ENCODE measurements at places on chromosomes 12 and 14.

DNA sequence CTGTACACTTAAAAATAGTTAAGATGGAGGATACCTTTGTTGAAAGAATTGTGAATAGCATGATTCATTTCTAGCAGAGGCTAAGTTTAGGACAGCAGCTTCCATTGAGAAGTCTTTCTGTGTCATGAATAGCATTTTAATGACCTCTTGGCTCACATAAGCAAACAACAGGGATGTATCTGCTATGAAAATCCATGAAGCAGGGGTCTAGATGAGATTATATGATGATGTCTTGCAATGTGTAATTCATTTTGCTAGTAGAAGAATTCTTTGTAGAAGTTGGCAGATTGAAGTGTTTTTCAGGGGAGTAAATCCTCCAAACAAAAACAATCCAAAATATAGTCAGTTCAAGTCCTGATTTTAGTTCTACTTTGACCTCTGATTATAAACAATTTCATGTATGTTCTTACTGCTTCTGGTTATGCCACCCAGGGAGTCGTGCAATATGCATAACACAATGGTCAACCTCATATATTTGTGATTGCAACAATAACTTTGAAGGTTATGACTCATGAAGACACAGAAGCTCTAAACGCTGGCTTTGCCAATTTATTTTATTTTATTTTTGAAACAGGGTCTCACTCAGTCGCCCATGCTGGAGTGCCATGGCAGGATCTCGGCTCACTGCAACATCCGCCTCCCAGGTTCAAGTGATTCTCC is 6.9 kb upstream of the RD3L start:
- DNase-seq: no peak

DNA sequence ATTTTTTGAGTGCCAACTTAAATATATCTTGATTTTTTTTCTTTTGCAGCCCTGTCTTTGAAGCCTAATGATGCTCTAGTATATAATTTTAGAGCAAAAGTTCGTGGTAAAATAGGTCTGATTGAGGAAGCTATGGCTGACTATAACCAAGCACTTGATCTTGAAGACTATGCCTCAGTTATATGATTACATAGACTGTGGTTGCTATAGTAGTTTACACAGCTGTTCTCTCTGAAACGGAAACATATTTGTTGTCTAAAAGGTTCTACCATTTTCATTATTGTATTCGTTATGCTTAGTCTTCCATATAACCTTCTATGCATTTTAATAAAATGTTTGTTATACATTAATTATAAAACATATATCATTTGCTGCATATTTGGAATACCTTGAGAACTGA is 246.7 kb downstream of the TTC6 start:
- no peak for DNase-seq

GRCh38 chr14:70045310-70045709 is 143.4 kb downstream of the SLC8A3 start:
- no peak for DNase-seq

DNA sequence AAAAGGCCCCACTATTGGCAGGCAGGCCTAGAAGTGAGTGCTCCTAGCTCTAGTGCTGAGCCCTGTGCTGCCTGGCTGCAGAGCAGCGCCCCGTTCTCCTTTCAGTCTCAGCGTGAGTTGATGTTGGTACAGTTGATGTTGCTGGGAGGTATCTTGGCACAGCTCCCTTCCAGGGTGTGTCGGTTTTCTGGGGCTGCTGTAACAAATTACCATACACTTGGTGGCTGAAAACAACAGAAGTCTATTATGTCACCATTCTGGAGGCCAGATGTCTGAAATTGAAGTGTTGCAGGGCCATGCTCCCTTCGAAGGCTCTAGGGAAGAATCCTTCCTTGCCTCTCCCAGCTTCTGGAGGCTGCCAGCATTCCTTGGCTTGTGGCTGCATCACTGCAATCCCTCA is 151.4 kb downstream of the TSPAN9 start:
- no peak for DNase-seq

DNA sequence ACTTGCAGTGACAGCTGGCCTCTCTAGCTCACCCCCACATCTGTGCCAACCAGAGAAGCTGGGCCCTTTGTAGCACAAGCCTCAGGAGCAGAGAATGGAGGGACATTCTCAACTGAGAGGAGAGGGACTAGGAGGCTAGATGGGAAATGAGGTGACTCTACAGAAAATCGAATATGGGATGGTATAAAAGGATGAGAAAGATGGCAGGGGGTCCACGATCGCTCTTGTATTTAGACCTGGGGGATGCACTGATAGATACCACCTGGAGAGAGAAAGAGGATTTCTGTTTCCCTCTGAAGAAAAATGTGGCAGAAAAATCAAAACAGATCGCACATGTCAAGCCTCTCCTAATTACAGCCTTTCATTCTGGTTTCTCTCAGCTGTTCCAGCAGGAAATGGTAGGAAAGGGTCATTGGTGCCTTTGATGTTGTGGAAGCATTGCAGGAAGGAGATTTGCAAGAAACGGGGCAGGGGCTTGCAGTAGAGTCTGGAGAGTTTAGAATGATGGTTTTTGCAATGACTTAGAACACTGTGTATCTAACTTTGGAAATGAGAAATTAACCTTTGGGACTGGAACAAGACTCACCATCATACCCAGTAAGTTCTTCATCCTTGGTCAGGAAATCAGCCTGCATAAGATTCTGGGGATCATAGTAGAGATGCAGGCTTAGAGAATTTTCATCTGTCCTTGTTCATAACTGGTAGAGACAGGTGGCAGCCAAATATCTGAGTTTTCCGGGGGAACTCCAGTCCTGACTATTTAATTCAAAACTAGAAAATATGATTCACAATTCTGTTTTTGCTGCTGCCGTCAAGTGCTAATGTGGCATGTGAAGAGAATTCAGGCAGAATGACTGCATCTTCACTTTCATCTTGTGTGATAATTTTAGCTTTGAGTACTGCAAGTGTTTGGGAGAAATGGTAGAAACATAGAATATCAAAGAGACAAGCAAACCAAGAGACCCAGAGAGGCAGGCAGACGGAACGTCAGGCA is 98.8 kb downstream of the DAD1 start:
- no peak for DNase-seq

GRCh38 chr14:76098916-76099675 is 52.6 kb upstream of the GPATCH2L start:
- no peak for DNase-seq

- DNase-seq: no peak
Measured at GRCh38 chr12:17928708-17929366, 161.2 kb downstream of the RERGL start.

GRCh38 chr12:86663173-86663572 is 407.0 kb upstream of the MGAT4C start:
- DNase-seq: no peak

- no peak for DNase-seq
Measured at GRCh38 chr12:96054244-96054610, 18.8 kb upstream of the LTA4H start.
